ENCODE measurements at places on chromosomes 6 and 20.
A peak's percentile ranks its signal among the peaks of the same experiment; 100 is the strongest.

GRCh38 chr6:21022343-21023107 lies 488.3 kb downstream of the CDKAL1 start:
- peak; percentile 31 for DNase-seq

DNA sequence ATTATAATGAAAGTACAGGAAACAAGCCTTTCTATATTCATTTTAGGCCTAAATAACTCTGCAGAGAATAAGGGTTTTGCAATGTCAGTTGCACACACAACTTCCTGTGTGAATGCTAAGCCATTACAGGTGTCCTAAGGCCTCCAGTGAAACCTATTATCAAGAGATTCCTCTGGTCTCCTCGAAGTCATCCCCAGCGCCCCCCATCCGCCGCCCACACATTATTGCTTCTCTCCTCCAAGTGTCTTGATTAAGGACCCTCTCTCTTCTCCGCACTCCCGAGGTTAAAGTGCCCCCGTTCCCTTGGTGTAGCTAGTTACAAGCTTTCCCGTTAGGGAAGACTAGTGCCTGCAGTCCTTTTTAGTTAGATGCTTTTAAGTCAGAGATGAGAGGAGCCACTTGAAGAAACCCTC lies 1.3 kb downstream of the HIVEP2 start:
- no peak for DNase-seq

DNA sequence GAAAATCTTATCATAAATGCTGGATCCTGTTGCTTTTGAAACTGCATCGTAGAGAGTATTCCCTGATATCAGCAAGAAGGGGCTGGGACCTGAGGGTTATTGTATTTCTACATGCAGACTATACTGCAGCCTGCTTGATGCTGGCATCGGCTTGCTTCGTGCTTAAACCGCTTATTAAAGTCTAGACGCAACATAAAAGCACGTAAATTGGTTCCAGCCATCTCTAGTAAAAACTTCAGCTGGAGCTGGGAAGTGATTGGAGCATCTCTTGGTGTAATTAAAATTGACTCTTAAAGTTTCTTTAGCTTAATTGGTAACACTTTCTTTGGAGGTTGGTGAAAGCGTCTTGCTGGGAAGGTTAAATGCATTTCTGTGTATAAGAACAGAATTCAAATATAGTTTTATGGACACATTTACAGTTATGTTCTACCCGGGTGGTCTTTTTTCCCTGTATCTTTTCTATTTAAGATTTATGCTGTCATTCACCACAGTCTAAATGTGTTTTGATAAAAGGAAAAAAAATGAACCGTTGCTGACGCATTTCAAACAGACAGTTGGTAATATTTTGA lies 139.0 kb upstream of the JAG1 start:
- DNase-seq: no peak

DNA sequence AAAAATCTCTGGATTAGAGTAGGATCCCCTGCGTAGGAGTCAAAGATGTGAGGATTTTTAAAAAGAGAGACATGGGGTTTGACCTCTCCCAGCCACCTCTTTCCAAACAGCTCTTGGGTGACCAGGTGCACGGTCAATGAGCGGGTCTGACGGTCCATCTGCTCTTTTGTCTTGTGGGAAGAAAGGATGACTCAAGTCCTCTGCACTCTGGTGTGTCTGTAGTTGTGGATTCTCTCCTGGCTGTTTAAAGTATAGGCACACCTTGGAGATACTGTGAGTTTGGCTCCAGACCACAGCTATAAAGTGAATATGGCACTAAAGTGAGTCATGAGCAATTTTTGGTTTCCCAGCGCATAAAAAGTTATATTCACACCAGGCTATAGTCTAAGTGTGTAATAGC lies 209.8 kb downstream of the BMP7 start:
- DNase-seq: no peak

DNA sequence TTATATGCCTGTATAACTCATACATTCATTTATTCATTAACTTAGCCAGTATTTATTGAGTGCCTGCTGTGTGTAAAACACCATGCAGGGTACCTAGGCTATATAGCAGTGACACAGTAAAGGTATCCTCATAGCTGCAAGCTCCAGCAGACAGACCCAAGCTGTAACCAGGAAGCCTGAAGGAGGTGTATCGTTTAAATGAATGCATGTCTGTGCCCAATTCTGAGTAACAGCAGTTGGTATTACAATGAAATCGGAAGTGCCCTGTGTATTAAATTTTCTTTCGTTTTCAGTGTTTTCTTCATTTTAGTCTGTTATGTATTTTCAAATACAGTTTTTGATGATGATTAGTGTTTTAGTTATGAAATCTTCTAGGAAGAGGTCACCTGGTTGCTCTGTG lies 485.8 kb upstream of the SOX4 start:
- no peak for DNase-seq

- DNase-seq: no peak
Observed at GRCh38 chr6:6588924-6589709, 597 bp downstream of the LY86 start.

DNA sequence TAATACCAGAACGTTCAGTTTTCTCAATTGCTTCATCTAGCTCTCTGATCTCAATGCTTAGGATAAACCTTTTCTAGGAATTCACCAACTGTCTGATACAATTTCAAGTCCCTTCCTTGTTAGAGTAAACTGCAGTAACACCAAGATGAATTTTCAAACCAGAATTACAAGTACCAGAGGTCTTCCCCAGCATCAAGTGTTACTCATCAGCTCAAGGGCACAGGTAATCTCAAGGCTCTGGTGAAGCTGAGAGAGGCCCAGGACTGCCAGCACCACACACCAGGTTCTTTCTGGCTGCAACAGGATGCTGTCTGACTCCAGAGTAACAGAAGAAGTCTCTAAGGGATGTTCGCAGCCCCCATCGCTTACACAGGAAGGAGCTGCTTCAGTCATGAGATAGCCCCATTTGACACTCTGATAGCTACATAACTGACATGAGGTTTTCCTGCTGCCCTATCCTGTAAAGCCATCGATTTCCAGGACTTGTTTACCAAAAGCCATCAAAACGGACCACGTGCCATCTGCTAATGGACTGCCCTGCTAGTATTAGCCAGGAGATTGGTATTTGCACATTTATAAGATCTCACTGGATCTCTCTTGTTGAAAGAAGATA lies 549.4 kb downstream of the UTRN start:
- DNase-seq: no peak

DNA sequence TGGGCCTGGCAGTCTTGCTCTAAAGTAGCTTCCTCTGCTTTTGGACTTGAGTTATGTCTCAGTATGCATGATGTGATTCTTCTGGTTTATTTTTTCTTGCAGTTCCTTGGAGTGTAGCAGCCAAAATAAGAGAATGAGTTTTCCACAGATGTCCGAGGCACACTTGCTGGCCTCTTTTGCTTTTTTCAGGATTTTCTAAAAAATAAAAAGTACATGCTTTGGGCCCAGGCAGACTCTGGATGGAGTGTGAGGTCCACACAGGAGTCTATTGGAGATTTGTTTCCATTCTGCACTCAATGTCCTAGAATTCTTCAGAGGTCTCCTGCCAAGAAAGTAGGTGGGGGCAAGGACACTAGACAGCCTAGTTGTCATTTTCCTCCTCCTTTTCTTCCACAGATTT lies 477.6 kb downstream of the EPM2A start:
- no peak for DNase-seq

GRCh38 chr6:131733376-131734016 lies 22.7 kb upstream of the CTAGE9 start:
- DNase-seq: no peak

- DNase-seq: no peak
Observed at GRCh38 chr6:37576336-37576737, 76.6 kb upstream of the CCDC167 start.

DNA sequence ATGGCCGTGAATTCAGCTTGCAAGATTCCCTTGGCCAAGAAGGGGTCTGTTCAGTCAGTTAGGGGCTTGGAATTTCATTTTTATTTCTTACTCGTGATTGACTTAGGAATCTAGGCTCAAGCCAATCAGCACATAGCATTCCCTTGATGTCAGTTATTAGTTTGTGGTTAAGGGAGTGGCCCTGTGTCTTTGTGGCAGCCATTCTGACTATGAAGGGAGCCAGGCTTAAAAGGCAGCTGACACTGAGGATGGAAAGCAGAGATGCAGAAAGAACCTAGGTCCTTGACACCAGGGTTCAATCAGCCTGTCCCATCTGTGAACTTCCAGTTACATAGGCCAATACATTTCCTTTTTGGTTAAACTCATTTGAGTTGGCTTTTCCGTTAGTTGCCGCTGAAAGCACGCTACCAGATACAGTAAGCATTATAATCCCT lies 48.1 kb downstream of the MCUR1 start:
- no peak for DNase-seq

DNA sequence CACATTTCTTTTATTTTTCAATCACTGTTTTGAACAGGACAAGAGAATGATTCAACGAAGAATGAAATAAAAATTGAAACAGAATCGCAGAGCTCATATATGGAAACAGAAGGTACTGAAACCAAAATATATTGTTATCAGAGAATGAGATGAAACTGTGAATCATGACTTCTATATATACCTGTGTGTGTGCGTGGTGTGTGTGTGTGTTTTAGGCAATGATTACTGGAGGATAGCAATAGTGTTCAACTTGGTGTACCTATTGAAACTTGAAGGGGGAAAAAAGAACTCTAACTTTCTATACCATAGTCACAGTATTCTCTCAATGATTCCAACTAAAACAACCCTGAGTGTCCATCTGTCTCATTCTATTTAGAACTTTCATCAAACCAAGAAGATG lies 586.6 kb downstream of the KIF16B start:
- DNase-seq: no peak

- DNase-seq: no peak
Observed at GRCh38 chr6:37516920-37517405, 17.3 kb upstream of the CCDC167 start.

GRCh38 chr6:110664933-110665332 lies 150.3 kb downstream of the CDK19 start:
- DNase-seq: no peak

GRCh38 chr6:134719911-134720310 lies 230.0 kb downstream of the ALDH8A1 start:
- DNase-seq: no peak

Data from iPS-NIHi11 (cell line).